Thoracic aorta (tissue), 2 donors: ENCODE measurements at places on chromosomes 12 and 14. TPM values are rescaled to one million over a fixed set of nuclear protein-coding genes. Genes with fewer than 3 reads are reported as not detected.

DNA sequence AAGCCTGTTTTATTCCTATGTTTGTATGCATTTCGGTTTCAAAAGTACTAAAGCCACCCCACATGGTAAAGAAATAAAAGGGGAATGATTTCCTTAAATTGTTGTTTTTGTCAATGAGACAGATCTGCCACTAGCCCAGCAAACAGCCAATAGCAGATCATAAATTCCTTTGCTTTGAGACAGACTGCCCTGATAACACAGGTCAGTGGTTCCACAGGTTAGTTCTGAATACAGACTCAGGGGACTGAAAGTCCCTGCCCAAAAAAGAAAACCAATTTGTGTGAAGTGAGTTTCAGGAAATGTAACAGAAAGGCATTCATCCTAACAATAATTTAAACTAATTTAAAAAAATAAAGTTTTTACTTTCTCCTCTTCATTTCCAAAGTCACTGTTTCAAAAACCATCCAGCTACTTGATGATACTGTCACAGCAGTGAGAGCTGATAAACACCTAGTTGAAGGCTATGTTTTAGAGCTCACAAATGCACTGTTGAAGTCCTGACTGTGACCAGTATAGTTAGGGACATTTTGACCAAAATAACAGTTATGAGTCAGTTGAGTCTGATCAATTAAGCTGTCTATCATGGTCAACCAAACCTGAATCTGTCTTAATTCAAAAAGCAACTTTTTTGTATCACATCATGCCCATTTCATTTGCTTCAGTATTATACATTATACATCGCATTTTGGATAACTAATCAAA is 77.7 kb downstream of the LGR5 start:
- no peak overlapping the region for H3K4me3 ChIP-seq
- H3K27me3 ChIP-seq: no peaks in the 10 kb centered on the region
- no peaks in the 10 kb centered on the region for H3K4me1 ChIP-seq
- no peaks in the 10 kb centered on the region for H3K36me3 ChIP-seq

- H3K4me3 ChIP-seq: no peak overlapping the region
- DNase-seq: no peak
- H3K4me1 ChIP-seq: peaks cover 33% of the 10 kb centered on the region
- no peaks in the 10 kb centered on the region for H3K27me3 ChIP-seq
- no peak overlapping the region for H3K27ac ChIP-seq
Observed at GRCh38 chr14:69569859-69570258, 4.8 kb downstream of the CCDC177 start.

DNA sequence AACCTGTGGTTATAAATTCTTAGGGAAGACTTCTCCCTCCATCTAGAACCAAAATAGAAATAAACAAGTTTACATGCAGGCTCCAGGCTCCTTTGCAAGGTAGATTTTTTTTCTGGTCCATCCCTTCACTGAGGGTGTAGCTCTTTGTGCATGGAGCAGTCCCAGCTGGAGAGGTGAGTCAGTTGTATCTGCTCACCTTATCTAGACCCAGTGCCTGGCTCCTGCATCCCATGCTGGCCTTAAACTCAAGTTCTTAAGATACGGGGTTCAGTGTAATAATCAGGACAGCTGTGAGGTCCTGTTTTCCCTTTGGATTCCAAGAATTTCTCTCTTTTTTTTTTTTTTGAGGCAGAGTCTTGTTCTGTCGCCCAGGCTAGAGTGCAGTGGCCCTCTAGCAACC is 14.8 kb downstream of the ATP6V0A2 start:
- no peaks in the 10 kb centered on the region for H3K27me3 ChIP-seq
- no peak overlapping the region for H3K27ac ChIP-seq
- peaks cover 32% of the 10 kb centered on the region for H3K36me3 ChIP-seq
- no peak overlapping the region for H3K4me3 ChIP-seq
- DNase-seq: no peak
- no peaks in the 10 kb centered on the region for H3K4me1 ChIP-seq

- no peaks in the 10 kb centered on the region for H3K27me3 ChIP-seq
- no peaks in the 10 kb centered on the region for H3K36me3 ChIP-seq
- DNase-seq: no peak
- H3K4me1 ChIP-seq: no peaks in the 10 kb centered on the region
- H3K4me3 ChIP-seq: no peak overlapping the region
Observed at GRCh38 chr14:24908592-24909236, 141.2 kb downstream of the STXBP6 start.

DNA sequence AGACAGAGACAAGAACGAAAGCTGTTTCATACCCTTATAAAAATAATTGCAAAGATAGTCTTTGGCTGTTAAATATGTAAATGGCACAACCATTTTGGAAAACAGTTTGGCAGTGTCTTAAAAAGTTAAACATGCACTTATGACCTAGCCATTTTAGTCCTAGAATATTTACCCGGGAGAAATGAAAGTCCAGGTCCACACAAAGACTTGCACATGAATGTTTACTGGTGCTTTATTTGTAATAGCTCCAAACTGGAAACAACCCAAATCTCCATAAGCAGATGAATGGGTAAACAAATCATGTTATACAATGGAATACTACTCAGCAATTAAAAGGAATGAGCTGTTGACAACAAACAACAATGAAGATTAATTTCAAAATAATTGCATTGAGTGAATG is 380.4 kb downstream of the ETNK1 start:
- no peak overlapping the region for H3K4me3 ChIP-seq
- no peak overlapping the region for H3K27ac ChIP-seq
- H3K27me3 ChIP-seq: no peaks in the 10 kb centered on the region
- H3K4me1 ChIP-seq: peaks cover 16% of the 10 kb centered on the region
- DNase-seq: no peak

GRCh38 chr14:33460164-33460563 is 490.7 kb downstream of the EGLN3 start:
- no peaks in the 10 kb centered on the region for H3K4me1 ChIP-seq
- H3K36me3 ChIP-seq: no peaks in the 10 kb centered on the region
- no peak overlapping the region for H3K27ac ChIP-seq
- H3K27me3 ChIP-seq: no peaks in the 10 kb centered on the region

GRCh38 chr14:73945159-73945670 is 4.7 kb downstream of the FAM161B start:
- no peaks in the 10 kb centered on the region for H3K4me1 ChIP-seq
- no peak overlapping the region for H3K4me3 ChIP-seq
- no peak for DNase-seq
- no peak overlapping the region for H3K27ac ChIP-seq

- no peak for DNase-seq
- H3K4me3 ChIP-seq: no peak overlapping the region
- no peak overlapping the region for H3K27ac ChIP-seq
- no peaks in the 10 kb centered on the region for H3K36me3 ChIP-seq
- H3K4me1 ChIP-seq: peaks cover 9% of the 10 kb centered on the region
Observed at GRCh38 chr12:1616233-1617066, 12.6 kb upstream of the WNT5B start.

The KCNJ8 gene
- total RNA-seq: 7.0 TPM

The TDRD9 gene
- not detected for total RNA-seq

The MANSC1 gene
- total RNA-seq: 38.1 TPM

The MYF6 gene
- total RNA-seq: not detected

The SYNE3 gene
- total RNA-seq: 29.5 TPM

The CDKN3 gene
- total RNA-seq: 3.5 TPM
